ENCODE measurements at places on chromosomes 16 and 17. TPM values are rescaled to one million over a fixed set of nuclear protein-coding genes. Genes with fewer than 3 reads are reported as not detected.

The TBC1D3D gene
- not detected for total RNA-seq

The WDR81 gene
- 12.7 TPM for total RNA-seq

The TNFSF13 gene
- 5.9 TPM for total RNA-seq

The MT4 gene
- total RNA-seq = not detected

The PITPNM3 gene
- total RNA-seq = 9.1 TPM
